ENCODE measurements at places on chromosomes 1 and 21.
A peak's percentile ranks its signal among the peaks of the same experiment; 100 is the strongest.

- DNase-seq: peak; percentile 81
These were observed 40.1 kb upstream of the LRRC8D start for GRCh38 chr1:89780721-89781120.

DNA sequence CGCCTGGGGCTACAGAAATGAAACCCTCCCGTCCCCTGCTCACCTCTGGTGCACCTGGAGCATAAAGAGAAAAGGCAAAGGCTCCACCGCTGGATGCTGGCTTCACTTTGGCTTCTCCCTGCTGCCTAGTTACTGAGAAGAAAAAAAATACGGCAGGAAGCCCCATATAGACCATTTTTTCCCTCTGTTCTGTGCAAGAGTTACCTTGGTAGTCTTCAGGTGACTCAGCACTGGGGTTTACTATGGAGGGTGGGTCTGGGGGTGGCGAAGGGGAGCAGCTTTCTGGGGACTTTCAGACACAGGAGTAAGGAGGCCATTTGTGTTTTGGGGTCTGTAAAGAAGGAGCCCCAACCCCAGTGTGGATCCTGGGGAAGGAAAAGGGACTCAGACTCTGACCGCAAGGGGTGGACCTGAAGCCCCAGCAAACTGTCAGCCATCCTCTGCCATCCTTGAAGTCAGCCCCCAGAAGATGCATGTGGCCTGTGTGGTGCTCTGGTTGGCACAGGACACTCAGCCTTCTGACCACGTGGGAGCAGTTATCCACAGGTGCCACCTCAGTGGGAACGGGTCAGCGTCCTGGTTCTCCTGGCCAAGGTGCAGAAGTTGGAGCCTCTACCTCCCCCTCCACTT lies 25.9 kb upstream of the EPS8L3 start:
- no peak for DNase-seq

GRCh38 chr1:27109103-27109822 lies 45.7 kb downstream of the SLC9A1 start:
- DNase-seq: no peak

- peak; percentile 51 for DNase-seq
These were observed 26.9 kb upstream of the EPB41 start for GRCh38 chr1:28887419-28887834.

DNA sequence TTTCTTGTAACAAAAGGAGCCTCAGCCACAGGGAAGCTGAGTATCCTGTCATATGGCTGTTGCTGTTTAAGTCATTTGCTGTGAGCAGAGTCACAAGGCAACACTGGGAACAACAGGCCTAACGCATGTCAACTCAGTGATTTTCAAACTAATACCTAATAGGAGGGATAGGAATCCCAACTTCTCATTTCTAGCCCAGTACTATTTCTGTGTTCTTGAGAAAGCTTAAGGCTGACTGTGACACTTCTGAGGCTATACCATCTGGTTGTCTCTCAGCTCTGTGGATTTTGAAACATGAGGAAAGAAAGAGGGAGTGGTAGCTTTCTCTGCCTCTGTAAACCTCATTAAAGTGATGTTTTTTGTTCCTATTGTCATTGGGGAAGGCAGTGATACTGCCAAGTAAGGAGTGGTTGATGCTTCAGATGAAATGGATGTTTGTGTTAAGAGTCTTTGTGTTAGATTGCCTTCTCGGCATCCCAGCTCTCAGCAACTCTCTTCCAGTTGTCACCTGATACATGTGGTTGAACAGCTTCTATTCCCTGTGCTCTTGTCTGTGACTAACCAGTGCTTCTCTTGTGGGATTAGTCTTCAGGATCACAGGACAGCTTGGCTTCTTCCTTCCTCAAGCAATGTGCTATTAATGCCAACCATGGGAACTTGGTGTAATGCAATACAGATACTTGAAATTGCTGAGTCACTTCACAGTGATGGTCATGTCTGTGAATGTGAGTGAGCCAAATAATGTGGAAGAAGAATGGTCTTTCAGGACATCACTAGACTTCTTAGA lies 166.8 kb upstream of the IVNS1ABP start:
- DNase-seq: no peak

DNA sequence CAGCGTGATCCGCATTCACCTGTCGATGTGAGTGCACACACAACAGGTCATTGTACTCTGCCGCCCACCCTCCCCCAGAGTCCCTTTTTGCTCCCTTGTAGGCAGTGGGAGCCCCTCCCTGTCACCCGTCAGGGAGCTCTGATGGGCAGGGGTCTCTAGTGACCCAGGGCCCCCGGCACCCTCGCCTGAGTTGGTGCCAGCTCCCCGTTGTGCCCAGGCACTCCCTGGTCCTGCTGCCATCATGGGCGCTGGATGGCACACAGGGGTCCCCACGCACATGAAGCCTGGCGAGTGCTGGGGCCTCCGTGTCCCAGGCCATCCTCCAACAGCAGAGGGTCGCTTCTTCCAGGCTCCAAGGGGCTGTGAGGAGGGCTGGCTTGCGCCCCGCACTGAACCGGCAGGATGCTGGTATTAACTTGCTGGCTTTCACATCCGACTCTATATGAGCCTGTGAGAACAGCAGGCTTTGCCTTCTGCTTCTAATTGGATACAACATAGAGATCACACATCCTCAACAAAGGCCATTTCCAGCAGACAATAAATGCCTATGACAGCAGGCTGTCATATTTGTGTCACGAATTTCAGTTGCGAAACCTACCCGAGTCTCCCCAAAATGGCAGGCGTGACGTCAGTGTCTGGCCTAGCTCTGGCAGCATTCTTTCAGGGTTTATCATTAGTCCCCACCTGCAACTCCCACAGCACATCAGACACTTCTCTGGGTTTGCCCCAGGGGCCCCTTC lies 35.4 kb downstream of the KIAA1614 start:
- DNase-seq: no peak

GRCh38 chr1:170707959-170708655 lies 44.2 kb downstream of the PRRX1 start:
- no peak for DNase-seq

- no peak for DNase-seq
These were observed 28.1 kb upstream of the C1QA start for GRCh38 chr1:22608361-22608760.

GRCh38 chr1:222561656-222562055 lies 13.8 kb upstream of the HHIPL2 start:
- no peak for DNase-seq

- no peak for DNase-seq
These were observed 20.2 kb downstream of the ARHGEF11 start for GRCh38 chr1:157025385-157025784.

DNA sequence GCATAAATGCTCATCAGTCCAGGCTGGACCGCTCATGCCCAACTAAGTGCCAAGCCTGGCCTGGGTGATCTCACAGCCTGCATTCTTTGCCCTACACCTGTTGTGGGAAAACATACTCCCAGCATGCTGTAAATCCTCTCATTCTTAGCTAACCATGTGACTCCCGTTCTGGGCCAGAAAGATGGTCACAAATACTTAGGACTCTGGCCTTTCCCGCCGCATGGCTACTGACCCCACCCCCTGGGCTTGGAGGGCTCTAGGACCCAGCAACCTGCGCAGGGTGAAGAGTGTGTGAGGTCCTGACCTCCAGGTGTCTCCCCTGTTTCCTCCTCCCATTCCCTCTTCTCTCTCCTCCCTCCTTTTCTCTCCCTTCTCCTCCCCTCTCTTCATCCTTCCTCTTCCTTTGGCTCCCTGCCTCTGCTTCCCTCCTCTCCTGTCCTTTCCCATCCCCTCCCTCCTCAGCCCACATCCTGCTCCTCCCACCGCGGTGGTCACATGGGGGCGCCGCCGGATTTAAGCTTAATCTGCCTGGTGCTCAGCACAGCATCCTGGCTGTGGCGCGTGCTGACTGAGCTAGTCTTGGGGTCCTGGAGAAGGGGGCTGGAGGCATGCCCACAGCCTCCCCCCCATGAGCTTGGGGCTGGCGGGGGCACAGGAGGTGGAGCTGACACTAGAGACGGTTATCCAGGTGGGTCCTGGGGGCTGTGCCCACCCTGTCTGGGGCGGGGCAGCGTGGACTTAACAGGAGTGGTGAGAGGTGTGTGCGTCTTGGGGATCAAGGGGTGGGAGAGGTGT lies at the start of gene CROCC:
Gene CROCC, plus strand, starts transcription at position 541 of the 795 bp plus-strand sequence. Its CDS starts 88 bp downstream, at position 629.
- DNase-seq: peak; percentile 42

DNA sequence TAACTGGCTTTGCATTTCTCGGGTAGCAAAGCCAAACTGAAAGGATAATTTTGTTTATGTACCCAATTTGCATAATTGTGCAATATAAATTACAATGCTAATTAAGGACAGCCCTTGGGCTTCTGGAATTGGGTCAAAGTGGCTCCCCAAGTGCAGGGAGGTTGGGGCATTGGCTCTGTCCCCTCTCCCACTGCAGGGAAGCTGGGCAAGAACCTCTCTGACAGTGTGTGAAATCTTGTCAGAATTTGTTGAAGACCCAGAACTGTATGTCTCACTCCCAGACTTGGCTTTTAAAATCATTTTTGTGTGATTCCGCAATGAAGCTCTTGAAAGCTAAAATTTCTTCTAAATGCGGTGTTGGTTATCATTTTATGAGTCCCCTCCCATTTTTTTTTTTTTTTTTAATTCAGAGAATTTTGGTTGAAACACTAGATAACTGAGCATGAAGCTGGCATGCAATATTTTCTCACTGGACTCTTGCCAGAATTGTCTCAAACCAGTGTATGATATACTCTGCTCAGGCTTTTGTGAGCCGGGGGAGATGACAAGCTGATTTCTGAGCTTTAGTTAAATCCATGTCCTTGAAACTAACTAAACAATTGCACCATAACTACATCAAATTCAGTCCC lies 878.9 kb upstream of the CXADR start:
- no peak for DNase-seq

DNA sequence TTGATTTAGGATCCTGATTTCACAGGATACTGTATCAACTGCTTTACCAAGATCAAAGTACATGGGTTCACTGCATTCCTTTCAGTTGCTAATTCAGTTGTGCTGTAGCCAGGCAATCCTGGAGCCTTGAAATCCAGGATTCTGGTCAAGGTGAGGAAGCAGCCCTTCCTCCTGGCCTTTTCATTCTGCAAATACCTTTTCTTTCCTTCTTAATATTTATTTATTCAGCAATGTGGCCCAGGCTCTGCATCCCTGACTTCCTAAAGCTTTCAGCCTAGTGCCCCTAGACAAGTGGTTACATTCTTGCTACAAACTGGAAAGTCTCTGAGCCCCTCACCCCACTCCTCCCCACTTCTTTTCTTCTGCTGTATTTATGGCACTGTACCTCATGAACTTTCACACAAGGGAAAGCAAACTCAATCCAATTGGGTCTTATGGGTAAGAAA lies 16.2 kb downstream of the LRRC8D start:
- no peak for DNase-seq

DNA sequence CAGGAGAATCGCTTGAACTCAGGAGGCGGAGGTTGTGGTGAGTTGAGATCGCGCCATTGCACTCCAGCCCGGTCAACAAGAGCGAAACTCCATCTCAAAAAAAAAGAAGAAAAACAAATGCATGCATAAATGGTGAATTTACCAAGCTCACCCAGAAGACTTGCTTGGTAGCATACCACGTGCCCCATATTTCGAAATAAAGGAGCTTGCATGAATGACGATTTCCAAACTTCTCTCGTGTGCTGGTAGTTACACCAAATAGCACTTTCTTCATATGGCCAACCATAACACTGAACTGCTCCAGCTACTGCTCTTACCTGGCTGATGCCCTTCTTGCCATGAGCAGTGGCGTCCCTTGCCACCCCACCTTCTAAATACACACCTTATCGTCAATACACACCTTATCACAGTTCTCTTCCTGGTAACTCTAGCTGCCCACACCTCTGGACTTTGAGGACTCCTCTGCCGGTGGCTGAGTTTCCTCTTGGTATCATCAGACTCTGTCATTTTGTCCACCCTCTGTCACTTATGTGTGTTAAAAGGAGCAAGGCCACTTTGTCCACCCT lies 2.8 kb downstream of the DOP1B start:
- no peak for DNase-seq

- no peak for DNase-seq
These were observed 68.1 kb downstream of the RPS6KA1 start for GRCh38 chr1:26597629-26598039.

DNA sequence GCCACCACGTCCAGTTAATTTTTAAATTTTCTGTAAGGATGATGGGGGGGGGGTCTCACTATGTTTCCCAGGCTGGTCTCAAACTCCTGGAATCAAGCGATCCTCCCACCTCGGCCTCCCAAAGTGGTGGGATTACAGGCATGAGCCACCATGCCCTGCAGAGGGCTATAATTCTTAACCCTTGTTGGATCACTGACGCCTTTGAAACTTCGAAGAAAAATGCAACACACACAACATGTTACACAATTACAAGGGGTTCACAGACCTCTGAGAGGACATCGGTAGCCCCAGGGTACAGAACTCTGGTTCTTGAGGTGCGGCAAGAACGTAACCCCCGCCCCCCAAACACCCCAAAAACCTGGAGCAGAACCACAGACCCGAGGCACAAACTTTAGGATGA lies 8.4 kb upstream of the LUZP1 start:
- DNase-seq: no peak

- no peak for DNase-seq
These were observed 1.5 kb downstream of the KIF1B start for GRCh38 chr1:10211805-10212410.

DNA sequence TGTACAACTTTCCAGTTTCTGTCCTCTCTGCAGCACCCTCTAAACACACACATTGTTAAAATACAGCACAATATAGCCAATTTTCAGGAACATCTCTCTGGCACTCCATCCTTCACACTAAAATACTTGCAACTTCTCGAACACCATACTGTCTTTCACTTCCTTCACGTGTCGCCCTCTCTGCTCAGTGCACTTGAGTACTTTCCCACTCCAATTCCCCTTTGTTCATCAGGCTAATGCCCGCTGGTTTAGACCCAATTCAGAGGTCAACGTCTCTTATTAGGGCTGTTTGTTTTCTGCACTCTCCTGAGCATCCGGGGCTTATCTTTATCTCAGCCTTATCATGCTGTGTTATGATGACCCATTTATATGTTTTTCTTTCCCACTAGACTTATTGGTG lies 238.2 kb upstream of the SGIP1 start:
- DNase-seq: no peak

- no peak for DNase-seq
These were observed 34.8 kb upstream of the CACYBP start for GRCh38 chr1:174964972-174965361.

DNA sequence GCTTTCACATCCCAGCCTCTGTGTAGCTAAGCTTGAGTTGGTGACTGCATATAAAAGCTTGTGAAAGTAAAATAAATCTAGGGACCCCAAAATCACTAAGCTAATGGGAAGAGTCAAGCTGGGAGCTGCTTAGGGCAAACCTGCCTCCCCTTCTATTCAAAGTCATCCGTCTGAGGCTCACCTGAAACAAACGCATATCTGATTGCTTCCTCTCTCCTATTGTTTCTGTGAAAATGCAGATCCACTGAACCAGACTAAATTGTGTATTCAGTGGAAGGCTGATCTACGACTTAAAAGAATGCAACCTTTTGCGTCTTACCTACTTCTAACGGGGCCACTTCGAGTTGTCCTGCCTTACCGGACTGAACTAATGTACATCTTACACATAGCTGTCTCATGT lies 70.3 kb downstream of the LTN1 start:
- DNase-seq: no peak

- no peak for DNase-seq
These were observed 98.6 kb upstream of the PAPPA2 start for GRCh38 chr1:176364236-176364905.

- no peak for DNase-seq
These were observed 151.7 kb downstream of the SEC16B start for GRCh38 chr1:177817937-177818875.

- DNase-seq: no peak
These were observed 10.2 kb downstream of the ARHGEF16 start for GRCh38 chr1:3464649-3465025.
